ENCODE measurements at places on chromosomes 16 and 17.

GRCh38 chr16:18050234-18050633 is 286.3 kb downstream of the NPIPA8 start:
- DNase-seq = no peak

DNA sequence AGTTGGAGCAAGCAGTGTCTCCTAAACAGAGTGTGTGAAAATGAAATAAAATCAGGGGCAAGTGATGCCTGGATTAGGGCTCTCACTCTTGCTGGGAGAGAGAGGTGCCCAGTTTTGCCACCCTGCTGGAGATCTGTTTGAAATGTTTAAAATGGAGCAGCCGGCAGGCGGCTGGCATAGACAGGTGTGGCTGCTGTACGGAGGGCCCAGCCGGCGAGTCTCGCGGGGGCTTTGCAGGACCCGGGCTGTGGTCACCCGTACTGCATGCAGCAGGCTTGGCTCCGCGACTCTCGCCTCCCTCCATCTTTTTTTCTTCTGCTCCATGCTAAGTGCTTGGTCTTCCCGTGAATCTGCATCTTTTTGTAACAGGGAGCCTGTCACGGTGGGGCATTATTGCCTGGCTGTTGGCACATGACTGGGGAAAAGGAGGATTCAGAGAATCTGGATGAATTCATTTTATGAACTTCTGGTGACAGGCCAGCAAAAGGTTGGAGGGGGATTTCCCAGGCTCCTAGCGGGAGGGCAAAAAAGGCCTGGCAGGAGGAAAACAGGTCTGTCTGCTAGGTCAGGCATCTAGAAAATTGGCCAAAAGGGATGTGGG is 1.8 kb downstream of the ZNRF1 start:
- no peak for DNase-seq

GRCh38 chr17:79843816-79844800 is 4.9 kb upstream of the CBX4 start:
- DNase-seq = no peak

DNA sequence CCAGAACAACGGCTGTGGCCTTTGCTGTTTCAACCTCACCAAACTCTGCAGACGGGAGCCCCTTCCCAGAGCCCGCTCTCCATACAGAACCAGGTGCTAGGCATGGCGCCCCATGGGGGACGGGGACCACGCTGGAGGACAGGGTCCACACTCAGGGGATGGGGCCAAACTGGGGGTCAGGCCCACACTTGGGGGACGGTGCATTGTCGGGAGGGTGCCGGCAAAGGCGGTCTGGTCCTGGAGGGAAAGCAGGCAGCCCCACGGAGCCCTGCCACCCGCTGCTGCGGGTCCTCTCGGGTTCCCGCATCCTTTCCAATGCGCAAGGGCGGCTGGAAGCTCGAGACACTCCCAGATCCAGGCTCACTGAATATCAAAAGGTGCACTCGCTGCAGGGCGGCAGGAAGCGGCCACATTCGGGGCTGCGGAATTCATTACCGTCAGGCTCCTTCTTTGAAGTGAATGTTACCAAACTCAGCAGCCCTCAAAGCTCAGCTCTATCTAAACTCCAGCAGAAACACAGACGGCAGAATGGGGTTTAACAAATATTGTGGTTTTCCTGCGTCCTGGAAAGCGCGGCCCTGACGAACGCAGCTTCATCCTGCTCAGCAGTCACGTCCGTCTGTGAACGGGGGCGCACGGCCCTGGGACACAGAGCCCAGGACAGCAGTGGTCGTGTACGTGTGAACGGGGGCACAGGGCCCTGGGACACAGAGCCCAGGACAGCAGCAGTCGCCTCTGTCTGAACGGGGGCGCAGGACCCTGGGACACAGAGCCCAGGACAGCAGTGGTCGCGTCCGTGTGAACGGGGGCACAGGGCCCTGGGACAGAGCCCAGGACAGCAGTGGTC is 41.3 kb downstream of the LMF1 start:
- no peak for DNase-seq

DNA sequence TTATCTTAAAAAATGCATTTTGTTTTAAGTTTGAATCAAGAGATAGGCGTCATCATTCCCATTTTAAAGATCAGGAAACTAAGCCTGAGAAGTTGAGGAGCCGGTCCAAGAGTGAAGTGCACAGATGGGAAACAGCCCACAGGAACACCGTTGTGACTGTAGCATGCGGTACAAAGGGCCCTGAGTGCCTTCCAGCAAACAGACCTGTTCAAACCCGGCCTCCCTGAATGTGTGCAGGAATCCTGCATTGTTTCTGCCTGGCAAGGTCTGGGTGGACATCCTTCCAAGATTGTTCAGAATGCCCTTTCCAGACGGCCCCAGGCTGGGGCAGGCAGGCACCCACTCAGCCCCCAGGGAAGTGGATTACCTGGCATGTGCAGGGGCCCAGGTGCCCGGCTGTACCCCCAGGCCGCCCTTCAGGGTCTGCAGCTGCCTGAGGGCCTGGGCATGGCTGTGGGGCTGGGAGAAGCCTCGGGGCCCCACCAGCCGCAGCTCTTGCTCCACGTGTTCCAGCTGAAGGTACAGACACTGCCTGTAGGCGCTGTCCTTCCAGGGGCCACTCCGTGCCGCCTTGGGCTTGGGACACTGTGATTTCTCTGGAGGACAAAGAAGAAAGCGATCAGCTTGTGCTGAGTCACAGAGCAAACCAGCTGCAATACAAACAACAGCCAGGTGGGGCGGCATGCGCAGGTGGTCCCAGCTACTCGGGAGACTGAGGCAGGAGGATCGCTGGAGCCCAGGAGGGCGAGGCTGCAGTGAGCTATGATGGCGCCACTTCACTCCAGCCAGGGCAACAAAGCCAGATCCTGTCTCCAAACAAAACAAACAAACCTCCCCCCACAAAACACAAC is 45.0 kb upstream of the GCSH start:
- DNase-seq = no peak

GRCh38 chr17:56499799-56500388 is 93.6 kb upstream of the NOG start:
- DNase-seq = no peak

Data from NCI-H1048 (cell line).